ENCODE measurements at places on chromosomes 11 and 22.

DNA sequence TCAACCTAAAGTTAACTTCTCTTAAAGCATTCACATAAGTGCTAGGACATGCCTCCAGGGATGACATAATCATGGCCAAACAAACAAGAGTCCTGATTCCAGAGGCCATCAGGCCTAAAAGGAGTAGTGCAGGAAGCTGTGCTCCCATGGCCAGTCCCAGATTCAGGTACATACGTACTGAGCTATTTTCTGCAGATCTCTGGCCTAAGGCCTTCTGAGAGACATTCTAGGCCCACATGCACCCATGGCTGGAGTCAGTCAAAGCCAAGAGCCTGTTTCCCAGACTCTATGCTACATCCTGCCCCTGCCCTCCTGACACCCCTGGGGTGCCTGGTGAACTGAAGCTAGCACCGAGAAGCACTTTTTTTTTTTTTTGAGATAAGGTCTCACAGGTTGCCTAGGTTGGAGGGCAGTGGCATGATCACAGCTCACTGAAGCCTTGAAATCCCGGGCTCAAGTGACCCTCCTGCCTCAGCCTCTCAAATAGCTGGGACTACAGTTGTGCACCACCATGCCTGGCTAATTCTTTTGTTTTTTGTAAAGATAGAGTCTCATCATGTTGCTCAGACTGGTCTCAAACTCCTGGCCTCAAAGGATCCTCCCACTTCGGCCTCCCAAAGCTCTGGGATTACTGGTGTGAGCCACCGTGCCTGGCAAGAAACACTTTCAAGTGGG lies 553 bp downstream of the CD3D start:
- DNase-seq = no peak

DNA sequence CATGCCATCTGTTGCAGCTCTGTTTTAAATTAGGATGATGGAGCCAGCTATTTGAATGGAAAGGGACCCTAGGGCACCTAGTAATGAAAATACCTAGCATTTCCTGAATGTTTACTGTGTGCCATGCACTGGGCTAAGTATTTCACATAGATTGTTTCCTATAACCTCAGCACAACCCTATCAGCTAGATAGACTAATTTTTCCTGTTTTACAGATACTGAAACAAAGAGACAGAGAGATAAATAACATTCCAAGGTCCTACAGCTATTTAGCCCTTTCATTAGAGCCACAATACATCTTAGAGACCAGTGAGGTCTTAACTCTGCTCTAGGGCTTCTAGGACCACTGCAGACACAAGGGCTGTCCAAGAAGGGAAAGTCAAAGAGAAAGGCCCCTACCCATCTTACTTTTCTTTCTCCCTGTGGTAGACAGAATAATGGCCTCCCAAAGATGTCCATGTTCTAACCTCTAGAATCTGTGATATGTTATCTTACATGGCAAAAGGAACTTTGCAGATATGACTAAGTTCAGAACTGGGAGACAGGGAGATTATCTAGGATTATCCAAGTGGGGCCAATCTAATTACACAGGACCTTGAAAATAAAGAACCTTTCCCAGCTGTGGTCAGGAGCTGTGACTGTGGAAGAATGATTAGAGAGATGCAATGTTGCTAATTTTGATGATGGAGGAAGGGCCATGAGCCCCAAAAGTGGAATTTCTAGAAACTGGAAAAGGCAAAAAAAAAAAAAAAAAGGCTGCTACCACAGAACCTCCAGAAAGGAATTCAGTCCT lies 157.0 kb downstream of the CCDC34 start:
- no peak for DNase-seq

- DNase-seq = no peak
These were observed 687 bp downstream of the ALKBH8 start for GRCh38 chr11:107564877-107565218.

DNA sequence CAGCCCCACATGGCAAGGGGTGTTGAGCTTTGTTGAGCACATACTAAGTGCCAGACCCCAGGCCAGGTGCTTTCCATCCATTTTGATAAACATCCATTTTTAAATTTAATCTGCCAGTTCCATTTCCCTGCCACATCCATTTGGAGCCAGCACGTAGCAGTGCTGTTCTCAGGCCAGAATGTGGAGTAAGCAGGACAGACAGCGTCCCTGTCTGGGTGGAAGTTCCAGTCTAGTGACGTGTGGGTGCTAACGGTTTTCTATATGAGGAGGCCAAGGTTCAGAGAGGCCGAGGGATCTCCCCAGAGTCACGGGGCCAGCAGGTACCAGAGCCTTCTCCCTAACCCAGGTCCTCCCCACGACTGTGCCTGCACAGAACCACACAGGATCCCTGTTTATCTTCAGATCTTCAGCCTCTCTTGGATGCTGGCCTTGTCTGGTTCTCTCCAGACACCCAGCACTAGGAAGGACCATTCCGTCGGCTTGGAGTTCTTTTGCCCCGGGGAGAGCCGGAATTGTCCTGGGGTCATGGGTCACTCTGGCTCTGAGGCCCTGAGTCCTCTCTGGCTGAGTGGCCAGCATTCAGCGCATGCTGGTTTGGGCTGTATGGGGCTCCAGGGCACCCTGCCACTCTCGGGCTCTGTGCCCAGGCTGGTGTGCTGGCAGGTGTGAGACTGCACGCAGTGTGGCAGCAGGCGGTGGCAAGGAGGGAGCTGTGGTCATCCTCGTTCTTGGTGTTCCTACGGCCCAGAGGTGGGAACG lies 63.6 kb upstream of the PPARA start:
- DNase-seq = no peak

DNA sequence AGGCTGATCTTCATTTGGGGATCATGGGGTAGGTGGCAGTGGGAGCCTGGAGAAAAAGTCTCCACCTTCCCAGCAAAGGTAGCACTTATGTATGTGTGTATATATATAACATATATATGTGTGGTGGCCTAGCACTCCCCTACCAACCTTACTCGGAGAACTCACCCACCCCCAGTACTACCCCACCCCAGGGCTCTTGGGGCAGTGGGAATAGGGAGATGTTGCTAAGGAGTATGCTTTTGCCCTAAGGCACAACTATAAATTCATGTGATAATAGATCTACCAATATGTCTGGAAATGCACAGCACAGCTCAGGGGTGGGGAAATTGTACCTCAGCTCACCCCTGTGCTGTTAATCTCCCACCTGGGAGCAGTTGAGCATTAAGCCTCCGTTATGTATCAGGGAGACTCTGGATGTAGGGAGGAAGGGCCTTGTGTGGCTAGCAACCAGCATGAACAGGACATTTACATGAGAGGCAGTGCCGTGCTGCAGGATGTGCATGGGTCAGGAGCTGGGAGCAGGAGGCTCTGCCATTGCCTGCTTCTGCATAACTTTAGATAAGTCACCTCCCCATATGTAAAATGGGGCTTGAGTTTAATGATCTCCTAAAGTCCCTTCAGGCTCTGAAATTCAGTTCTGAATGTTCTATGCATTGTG lies 57.3 kb downstream of the C11orf91 start:
- DNase-seq = no peak

- DNase-seq = no peak
These were observed 25.3 kb downstream of the SHANK3 start for GRCh38 chr22:50697667-50698506.

All from HuH-7.5 (cell line).